Endothelial cell of umbilical vein (primary cell): ENCODE measurements at places on chromosomes 3 and 15. TPM values are rescaled to one million over a fixed set of nuclear protein-coding genes. Genes with fewer than 3 reads are reported as not detected.

Gene CKMT1B
- not detected in 2 replicates for total RNA-seq

Gene TM4SF4
- not detected in 2 replicates for total RNA-seq

Gene CNTN4
- total RNA-seq, result not detected in 2 replicates

Gene WNT7A
- total RNA-seq, result not detected in 2 replicates

Gene JMJD7
- 11.4 and 15.0 TPM in 2 replicates for total RNA-seq

Gene ADAMTS17
- total RNA-seq, result not detected in 2 replicates
